ENCODE measurements at places on chromosomes 2 and 18. TPM values are rescaled to one million over a fixed set of nuclear protein-coding genes. Genes with fewer than 3 reads are reported as not detected.

GRCh38 chr2:199014226-199014625, 443.5 kb downstream of the SATB2 start:
- no peak for DNase-seq

- DNase-seq: no peak
These were observed 194.2 kb downstream of the TWIST2 start for GRCh38 chr2:239042046-239042445.

DNA sequence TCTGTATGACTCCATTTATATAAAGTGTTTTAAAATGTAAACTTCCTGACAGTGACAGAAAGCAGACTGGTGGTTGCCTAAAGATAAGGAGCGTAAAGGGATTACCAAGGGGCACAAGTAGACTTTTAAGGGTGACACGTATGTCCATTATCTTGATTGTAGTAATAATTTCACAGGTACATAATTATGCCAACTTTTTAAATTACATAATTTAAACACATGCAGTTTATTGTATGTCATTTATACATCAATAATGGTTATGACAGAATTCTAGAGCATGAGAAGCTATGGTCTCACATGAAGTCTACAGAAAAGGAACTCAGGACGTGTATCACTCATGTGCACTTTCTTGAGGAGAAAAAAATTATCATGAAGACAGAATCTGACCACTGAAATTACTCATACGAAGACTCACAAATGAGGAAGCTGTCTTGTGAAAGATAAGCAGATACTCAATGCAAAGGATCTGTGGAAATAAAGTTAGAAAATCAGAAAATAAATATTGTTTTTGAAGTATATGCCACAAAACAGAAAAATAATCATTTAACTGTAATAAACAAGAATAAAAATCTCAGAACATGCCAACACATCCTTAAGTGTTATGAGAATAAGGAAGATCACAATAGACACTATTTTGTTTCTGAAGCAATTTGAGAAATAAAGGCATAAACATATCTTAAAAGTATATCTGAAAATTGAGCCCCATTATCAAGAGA, 84.4 kb downstream of the TMEM131 start:
- DNase-seq: peak; percentile 29

Gene TBR1
- 0.02 TPM for total RNA-seq

DNA sequence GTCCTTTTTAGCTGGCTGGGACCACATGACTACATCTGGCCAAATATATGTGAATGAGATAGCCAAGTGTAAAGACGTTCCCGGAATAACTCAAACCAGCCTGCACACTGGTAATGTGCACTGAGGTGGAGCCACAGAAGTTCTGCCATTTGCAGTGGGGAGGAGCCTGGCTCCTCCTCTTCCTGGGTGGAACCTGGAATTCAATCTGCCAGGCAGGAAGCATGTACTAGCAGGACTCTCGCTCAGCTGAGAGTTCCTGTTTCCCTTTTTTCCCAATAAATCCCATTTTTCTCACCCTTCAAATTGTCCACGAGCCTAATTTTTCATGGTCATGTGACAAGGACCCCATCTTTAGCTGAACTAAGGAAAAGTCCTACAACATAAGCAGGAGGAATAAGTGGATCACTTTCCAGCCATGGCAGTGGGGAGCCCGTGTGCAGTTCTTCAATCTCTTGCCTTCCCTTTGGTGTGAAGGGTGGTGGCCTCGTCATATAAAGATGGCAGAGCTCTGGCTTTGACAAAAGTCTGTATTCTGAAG, 183.2 kb downstream of the UXS1 start:
- no peak for DNase-seq

GRCh38 chr2:23696752-23697045, 230.2 kb downstream of the ATAD2B start:
- DNase-seq: no peak

DNA sequence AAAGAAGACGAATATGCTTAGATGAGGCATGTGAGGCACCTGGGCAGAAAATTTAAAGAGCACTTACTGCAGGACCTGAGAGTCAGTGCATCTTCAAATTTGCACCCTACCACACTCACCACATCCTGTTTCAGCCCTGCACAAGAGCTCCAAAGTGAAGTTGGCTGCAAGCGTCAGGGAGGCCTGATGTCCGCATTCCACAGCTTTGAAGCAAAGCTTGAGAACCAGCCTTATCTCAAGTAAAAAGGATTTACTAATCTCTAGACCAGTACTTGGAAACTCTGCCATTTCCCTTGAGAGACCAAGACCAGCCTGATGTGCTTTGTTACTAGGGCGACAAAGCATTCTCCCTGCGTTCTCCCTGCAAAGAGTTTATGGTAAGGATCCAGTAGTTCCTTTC, 3.4 kb upstream of the ASNSD1 start:
- no peak for DNase-seq

- DNase-seq: no peak
These were observed 2.4 kb downstream of the IMP4 start for GRCh38 chr2:130345091-130345490.

- no peak for DNase-seq
These were observed 1407.4 kb downstream of the SUCLG1 start for GRCh38 chr2:83051538-83052170.

GRCh38 chr2:152730591-152731333, 12.3 kb downstream of the ARL6IP6 start:
- no peak for DNase-seq

DNA sequence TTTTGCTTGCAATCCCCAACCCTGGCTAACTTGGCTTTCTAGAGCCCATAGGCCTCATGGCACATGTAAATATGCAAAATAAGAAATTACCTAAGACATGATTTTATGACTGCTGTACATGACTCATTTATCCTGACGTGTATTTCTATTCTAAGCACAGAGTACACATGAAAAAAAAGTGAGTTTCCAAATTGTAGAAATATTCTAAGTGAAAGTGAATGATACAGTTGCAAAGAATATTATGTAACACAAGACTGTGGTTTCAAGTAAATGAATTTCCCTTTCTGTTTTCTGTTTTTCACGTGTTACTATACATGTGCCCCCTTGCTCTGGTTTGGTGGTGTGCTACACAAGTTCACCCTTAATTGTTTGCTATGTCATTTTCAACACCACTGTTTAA, 162.4 kb downstream of the LRP1B start:
- DNase-seq: no peak

DNA sequence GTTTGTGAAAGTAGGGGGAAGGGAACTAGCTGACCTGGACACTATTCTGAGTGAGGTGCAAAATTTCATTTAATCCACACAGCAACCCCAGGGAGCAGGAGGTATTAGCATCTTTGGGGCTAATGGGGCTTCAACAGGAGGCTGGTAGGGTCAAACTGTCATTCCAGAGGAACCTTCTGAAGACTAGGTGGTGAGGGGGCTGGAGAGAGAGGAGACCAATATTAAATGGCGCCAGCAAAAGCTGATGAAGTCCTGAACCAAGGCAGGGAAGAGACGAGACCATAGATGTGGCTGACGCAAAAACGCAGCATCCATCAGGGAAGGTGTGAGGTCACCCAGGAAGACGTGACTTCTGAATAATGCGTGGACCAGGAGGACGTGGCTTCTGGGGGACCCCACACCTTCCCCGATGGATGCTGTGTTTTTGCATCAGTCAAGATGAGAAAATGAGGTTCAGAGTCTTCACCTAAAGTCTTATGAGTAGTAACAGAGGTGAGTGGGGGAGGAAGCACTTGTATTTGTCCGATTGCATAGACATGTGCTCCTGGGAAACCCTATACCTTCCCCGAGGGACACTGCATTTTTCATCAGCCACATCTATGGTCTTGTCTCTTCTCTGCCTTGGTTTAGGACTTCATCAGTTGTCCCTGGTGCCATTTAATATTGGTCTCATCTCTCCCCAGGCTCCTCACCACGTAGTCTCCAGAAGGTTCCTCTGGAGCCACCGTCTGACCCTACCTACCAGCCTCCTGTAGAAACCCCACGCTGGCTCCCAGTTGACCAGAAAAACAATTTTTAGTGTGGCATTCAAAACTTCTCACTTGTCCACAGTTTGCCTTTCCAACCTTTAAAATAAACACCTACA, 188.6 kb downstream of the MYCN start:
- no peak for DNase-seq

Gene LMAN1
- total RNA-seq: 117 TPM

Gene AOX1
- 43.4 TPM for total RNA-seq

- DNase-seq: no peak
These were observed 25.6 kb upstream of the TGIF1 start for GRCh38 chr18:3424280-3424890.

GRCh38 chr2:46386763-46387162, 89.6 kb downstream of the EPAS1 start:
- DNase-seq: no peak

Gene SAG
- not detected for total RNA-seq

Gene SSB
- total RNA-seq: 153 TPM

Gene COLEC11
- total RNA-seq: not detected

Measured in HFFc6 (cell line).